ENCODE measurements at places on chromosomes 12 and 14.

DNA sequence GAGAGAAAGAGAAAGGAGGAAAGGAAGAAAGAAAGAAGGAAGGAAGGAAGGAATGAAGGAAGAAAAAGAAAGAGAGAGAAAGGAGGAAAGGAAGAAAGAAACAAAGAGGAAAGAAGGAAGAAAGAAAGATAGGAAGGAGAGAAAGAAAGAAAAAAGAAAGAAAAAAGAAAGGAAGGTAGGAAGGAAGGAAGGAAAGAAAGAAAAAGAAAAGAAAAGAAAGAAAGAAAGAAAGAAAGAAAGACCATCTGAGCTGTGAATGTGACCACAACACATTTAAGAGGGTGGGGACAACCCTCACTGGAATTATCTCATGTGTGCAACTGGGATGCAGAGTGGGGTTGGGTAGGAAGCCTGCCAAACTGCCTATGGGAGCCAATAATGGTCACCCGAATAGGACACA, 36.0 kb upstream of the BATF start:
- no peak for DNase-seq

GRCh38 chr14:84127495-84127894, 1402.4 kb upstream of the FLRT2 start:
- no peak for DNase-seq

DNA sequence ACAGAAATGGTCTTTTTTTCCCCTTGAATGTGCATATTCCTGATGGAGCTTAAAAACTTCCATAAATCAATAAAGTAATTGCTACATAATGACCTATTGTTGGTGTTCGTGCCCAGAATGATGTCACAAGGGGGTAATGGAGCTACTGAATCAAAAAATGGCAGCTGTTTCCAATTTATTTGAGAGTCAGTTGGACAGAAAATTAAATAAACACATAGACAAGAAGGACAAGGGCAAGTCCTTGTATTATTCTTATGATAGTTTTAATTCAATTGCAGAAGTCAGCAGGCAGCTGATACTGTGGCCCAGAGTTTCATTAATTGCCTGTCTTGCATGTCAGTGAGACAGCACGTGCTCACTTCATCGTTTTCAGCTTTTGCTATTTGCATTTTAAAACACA, 473.5 kb downstream of the ETNK1 start:
- DNase-seq, result peak; percentile 21

DNA sequence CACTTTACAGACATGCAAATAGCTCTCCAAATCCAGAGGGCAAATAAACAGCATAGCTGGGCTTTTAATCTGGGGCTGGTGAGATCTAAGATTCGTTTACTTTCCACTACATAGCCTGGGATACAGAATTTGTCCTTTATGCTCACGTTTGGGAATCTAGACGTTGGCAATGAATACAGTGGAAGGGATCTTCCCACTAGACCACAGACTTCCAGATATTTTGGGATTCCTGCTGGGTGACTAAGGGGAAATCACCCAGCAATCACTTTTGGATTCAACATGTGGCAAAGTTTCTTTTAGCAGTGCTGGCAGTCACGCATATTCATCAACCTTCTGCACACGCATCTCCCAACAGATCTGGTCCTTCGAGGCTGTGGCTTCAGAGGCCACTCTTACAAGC, 23.5 kb downstream of the APPL2 start:
- no peak for DNase-seq

- DNase-seq, result no peak
Measured at GRCh38 chr14:21142357-21142756, 13.5 kb downstream of the OR5AU1 start.

DNA sequence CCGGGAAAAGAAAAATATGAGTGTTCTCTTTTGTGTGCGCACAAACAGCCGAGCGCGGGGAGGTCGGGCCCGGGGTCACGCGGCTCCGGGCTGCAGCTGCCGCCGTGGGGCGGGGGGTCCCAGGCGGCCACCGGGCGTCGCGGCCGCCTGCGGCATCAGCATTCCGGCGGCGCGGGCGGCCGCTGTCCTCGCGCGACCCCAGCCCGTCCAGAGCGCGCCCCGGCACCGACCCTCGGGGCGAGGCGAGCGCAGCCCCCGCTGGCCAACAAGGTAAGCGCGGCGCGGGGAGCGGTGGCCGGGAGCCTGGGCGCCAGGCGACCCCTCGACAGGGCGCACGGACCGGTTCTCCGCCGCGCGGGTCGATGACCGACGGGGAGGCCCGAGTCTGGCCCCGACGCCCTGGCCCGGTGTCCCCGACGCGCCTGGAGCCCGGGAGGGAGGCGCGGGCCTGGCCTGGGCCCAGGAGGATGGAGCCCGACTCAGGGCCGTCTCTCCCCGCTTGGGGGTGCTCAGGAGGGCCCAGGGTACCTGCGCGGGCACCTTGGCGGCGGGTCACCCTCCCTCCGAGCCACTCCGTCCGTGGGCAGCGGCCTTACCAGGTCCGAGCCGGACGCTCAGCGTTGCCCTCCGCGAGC, 103.9 kb upstream of the DIO3 start:
- no peak for DNase-seq

DNA sequence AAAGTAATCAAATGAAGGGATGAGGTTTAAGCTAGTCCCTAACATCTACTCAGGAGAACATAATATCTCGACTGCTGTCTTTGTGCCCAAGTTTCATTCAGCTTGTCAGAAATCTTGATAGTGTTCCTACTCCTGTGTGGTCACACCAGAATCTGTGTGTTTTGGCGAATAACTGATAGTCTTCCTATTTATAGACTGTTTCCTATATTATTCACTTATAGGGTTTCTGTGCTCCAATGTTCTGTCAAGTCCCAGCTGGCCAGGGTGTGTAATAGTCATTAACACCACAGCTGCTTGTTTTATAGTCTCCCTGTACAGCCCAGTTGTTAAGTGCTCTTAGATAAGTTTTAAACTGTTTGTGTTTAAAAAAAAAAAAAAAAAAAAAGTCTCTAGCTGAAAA, 45.9 kb downstream of the GPR135 start:
- no peak for DNase-seq

GRCh38 chr14:64233531-64234190, 60.5 kb downstream of the ESR2 start:
- DNase-seq, result no peak

GRCh38 chr14:59739794-59740193, 130.8 kb downstream of the RTN1 start:
- no peak for DNase-seq

- no peak for DNase-seq
Measured at GRCh38 chr12:90925562-90925961, 29.4 kb downstream of the CCER1 start.

DNA sequence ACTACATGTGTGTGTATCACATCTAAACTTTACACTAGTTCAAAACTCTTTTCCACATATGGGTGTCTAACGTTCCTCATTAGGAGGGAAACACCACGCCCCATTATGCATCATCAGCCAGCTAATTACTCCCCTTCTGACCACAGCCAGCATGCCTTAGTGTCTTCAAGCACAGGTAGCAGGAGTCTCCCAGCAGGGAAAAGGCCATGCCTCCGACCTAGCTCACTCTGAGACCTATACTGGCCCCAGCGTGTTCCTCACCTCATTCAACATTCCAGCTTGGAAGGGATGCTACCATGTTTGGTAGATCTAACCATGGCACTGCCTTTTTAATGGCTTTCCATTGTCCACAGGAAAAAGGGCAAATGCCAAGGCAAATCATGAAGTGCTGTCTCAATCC, 66.1 kb upstream of the PRB2 start:
- DNase-seq, result no peak

DNA sequence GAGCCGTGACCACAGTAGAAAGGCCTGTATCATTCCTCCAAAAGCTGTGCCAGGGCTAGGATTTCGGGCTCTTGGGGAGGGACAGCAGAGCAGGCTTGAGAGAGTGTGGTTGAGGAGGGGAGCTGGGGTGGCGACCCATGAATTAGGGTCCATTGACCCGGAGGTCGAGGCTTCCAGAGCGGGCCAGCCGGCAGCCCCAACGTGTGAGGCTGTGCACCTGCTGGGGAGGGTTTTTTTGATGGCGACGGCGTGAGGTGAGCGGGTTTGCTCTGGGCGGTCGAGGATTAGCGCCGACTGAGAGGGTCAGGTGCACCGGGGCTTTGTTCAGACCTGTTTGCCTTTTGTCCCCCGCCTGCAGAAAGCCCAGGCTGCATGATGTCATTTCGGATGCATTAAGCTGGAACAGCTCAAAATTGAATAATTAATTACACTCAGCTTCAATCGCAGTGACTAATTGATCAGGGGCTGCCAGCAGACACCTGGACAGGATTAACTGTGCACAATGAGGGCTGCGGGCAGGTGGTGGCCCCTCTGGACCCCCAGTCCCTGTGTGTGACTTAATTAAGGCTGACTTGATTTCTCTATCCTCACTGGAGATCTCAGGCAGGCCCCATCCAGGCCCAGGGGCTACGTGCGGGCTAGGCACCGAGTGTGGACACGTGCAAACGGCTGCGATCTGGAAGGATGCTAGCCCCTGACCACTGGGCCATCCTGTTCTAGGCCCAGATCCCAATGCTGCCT, 42.1 kb upstream of the MEG3 start:
- peak; percentile 95 for DNase-seq

DNA sequence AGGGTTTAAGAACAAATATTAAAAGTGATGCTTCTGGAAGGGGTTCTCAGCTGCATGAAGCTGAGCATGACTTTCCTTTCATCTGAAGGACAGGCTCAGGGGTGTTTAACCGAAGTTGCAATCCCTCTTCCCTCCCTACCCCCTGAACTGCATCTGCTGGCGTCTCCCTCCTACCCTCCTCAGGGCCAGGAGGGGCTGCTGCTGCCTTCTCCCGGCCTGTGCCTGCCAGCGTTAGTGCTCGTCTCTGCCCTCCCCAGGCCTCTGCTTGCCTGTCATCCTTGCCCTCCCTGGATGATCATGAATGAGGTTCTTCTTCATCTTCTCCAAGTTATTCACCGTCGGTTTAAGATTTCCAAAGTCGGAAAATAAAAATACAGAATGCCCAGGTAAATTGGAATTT, 12.2 kb downstream of the SMOC1 start:
- DNase-seq, result no peak

- no peak for DNase-seq
Measured at GRCh38 chr14:100622224-100622623, 35.0 kb upstream of the BEGAIN start.

- DNase-seq, result no peak
Measured at GRCh38 chr12:31872831-31873604, 86.2 kb upstream of the RESF1 start.

DNA sequence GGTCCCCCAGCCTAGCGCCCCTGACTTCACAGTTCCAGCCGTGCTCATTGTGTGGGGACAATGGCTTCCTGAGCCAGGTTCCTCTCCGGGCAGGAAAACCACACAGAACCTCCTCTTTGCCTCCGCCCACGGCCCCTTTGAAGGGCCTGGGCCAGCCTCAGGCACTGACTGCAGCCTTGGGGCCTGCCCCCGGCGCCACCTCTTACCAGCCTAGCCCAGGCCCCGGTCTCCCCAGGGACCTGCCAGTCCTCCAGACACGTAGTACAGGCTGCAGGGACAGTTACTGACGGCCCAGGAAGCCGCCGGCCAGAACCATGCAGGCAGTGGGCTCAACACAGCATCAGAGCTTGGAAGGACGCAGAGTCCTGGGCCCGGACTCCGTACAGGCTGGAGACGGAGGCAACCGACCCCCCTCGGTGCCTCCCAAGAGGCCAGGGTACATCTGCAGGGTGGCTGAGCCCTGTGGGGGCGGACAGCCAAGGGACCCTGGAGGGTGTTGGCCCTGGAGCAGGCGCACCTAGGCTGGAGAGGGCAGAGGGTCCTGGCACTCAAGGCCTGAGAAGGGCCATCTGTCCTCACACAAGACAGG, 20.9 kb upstream of the NUDT14 start:
- DNase-seq, result no peak
